PC-9 (cell line): ENCODE measurements at places on chromosomes 7 and 10.

- DNase-seq, result no peak
Measured at GRCh38 chr7:3254718-3255117, 46.3 kb upstream of the SDK1 start.

GRCh38 chr10:43419997-43420368, 11.0 kb upstream of the HNRNPF start:
- no peak for DNase-seq

- DNase-seq, result no peak
Measured at GRCh38 chr10:972763-973162, 15.5 kb upstream of the GTPBP4 start.

GRCh38 chr10:78953113-78953798, 115.5 kb upstream of the ZMIZ1 start:
- DNase-seq, result no peak

DNA sequence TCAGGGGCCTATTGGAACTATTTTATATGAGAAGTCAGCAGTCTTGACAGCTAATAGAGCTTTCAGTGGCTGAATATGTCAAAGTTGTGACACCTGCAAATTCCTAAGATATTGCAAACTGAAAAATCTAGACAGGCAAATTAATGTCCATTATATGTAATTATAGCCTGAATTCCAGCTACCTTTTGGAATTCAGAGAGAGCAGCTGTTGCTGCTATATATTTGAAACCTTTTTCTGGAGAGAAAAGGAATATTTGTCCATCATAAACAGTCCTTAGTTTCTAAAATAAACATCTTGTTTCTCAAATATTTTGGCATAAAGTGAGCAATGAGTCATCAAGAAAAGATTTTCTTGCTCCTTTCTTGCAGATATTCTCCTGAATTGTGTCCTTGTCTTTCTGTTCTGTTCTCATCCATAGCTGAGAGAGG, 408.9 kb upstream of the SEMA3D start:
- no peak for DNase-seq

DNA sequence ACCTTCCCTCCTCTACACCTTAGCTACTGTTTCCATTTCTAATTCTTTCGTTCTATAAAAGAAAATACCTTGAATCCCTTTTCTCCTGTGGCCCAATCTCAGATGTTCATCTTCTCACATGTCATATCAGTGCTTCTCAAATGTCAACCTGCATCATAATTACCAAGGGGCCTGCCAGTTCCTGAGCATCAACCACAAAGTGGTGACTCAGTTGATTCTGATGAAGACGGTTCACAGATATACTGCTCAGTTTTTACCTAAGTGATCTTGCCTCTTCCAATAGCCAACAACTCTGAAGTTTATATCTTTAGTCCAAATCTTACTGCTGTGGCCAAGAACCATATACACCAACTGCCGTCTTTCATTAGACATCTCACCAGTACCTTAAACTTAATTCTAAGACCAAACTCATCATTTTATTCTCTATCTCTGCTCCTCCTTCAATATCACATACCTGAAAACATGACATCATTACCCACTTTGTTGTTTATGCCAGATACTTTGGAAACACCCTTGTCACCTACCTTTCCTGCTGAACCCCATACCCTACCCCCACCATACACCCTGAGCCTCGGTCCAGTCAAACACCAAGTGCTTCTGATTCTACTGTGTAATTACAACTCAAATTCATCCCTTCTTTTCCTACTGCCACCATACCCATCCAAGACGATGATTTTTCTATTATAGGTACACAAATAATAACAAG, 115.5 kb downstream of the LMBR1 start:
- no peak for DNase-seq

DNA sequence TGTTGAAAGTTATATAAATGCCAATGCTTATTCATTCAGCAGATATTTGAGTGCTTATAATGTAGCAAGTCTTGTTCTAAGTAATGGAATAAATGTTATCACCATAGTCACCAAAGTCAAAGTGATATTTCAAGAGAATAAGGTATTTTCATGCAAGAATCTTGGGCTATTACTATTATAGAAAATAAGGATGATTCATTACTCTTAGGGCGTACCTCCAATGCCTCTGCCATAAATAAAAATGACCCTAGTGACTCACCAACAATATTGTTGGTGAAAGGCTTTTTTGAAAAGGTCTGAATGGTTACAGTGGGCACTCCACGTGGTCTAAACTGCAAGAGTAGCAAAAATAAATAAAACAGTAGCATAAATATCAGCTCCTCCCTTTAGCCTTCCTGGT, 68.4 kb downstream of the RALA start:
- DNase-seq, result no peak

GRCh38 chr10:23344241-23344841, at the start of gene C10orf67:
C10orf67 (minus strand) TSS chr10:23344797; CDS start chr10:23344774, 23 bp downstream.
- DNase-seq, result peak; percentile 49

- DNase-seq, result no peak
Measured at GRCh38 chr7:36217961-36218284, 64.9 kb downstream of the EEPD1 start.
